Activated CD4-positive, alpha-beta memory T cell treated with anti-CD3 and anti-CD28 coated beads, Interleukin-2, amount 10 ng/mL, durations not matched to agents 7 days and 5 days (primary cell): ENCODE measurements at places on chromosomes 2 and 18. TPM values are rescaled to one million over a fixed set of nuclear protein-coding genes. Genes with fewer than 3 reads are reported as not detected.

MROH2A gene
- not detected for total RNA-seq

DNA sequence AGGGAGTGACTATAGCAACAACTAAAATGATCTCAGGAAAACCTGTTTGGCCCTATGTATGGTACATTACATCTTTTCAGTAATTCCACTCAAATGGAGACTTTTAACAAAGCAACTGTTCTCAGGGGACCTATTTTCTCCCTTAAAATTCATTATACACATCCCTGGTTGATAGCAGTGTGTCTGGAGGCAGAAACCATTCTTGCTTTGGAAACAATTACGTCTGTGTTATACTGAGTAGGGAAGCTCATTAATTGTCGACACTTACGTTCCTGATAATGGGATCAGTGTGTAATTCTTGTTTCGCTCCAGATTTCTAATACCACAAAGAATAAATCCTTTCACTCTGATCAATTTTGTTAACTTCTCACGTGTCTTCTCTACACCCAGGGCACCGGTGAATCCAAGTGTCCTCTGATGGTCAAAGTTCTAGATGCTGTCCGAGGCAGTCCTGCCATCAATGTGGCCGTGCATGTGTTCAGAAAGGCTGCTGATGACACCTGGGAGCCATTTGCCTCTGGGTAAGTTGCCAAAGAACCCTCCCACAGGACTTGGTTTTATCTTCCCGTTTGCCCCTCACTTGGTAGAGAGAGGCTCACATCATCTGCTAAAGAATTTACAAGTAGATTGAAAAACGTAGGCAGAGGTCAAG is 955 bp downstream of the TTR start:
- DNase-seq, result no peak

DNA sequence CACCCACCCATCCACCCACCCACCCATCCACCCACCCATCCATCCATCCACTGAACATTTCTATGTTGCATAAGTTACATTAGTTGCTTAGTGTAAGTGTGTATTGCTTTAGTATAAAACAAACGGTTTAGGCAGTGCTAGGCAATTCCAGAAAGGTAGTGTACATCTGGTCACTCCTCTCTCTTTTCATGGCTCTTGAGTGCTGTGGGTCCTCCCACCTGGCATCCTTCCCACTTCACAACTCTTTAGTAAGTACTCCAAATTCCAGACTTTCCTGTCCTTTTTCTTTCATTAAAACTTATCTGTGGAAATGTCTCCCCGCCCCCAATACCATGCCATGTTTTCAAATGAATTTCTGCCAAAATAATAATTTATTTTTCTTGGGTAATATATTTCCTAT is 122.5 kb downstream of the PLEKHM3 start:
- no peak for DNase-seq

- no peak for DNase-seq
Observed at GRCh38 chr2:1986598-1986997, 242.3 kb upstream of the PXDN start.

DNA sequence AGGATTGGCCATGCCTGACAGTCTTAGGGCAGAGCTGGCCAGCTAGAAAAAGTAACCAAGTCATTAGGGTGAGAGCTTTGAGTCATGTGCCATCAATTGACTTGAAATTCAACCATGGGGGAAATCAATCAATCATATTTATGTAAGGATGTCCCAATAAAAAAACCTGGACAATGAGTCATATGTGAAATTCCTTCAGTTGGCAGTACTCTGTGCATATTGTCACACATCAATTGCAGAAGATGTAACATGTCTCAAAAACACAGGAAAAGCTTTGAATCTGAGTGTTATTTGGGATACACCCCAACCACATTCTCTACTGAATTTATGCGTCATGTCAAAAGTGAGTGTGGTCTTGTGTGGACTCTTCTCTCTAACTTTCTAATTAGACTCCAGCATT is 1004.1 kb upstream of the NRXN1 start:
- DNase-seq, result no peak
